ENCODE measurements at places on chromosomes 5 and 9.

DNA sequence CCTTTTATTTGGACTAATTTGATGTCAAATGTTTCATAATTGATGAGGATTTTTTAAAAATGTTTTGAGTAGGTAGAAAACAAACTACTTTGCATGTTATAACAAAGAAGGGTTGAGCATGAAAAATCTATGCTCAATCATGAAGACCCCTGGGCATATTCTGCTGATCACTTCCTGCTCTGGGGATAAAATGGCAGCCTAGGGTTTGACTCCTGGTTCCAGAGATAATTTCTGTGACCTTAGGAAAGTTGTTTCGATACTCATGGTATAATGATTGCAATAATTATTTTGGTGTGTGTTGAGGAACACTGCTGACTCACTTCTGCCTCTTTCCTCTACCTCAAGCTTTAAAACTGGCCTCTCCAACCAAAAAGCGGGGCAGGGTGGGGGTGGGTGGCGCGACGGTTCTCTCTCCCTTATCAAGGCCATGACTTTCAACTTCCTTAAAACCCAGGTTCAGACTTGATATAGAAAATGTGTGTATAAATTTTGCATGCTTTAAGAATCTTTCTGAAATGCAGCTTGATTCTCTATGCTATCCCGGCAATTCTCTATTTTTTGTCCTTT lies 6.0 kb upstream of the PIP5K1B start:
- DNase-seq, result no peak

DNA sequence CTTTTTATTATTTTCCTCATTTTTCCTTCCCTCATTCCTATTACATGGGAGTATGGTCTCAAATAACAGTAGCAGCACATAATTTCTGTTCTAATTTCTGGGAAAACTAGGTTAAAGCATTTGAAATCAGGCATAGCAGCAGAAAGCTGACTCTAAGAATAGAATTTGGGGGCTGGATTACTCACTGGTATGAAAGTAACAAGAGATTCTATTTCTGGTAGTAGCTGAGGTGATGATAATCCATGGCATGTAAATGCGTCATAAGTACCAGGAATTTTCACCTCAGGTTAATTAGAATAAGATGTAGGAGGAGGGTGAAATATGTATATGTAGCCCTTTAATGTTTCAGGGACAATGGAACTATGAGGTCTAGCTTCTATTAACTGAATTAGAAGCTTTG lies 662.0 kb downstream of the PTPRD start:
- DNase-seq, result peak; percentile 97

DNA sequence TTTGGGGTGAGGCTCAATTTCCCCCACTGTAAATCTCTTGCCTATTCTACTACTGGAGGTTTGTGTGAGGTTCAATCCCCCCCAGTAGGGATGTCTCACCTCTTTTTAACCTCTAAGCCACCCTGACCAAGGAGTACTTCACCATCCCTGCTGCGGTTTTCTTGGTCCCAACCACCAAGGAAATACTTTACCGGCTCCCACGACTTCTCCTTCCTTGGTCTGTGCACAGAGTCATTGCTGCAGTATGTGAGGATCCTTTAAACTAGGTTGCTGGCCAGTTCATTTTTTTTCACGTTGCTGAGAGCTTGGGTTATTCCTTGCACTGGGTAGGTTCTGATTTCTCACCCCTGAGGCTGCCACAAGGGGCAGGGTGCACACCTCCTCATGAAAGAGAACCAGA lies 22.5 kb upstream of the HMGCS1 start:
- no peak for DNase-seq

- no peak for DNase-seq
Measured at GRCh38 chr9:76545191-76545590, 86.2 kb downstream of the GCNT1 start.

DNA sequence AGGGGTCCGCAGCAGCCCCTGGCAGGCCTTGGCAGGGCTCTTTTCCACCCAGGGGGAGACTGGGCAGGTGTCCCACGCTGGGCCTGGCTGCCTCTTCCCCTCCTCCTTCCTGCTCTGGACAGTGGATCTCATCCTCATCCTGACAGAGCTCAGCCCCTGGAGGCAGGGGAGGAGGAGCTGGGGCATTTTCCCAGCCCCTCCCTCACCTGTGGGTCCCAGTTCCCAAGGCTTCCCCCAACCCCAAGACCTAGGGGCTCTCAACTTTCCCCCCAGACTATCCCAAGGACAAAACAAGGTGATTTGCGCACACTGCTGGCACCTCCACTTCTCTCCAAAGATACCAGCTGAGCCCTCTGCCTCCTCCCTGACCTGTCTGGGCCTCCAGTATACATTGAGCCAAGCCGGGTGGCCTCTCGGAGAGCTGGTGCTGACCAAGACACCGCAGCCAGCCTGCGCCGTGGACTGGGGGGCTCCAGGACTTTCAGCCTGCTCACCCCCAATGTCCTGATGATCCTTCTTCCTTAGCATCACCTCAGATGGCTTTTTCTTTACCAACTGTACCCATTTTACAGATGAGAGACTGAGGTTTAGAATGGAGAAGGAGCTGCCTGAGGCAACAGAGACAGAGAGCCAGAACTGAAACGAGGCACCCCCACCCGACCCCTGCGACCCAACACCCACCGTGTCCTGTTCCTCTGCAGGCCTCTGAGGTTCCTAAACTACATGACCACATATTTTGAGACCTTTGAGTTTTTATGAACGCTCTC lies 126.6 kb downstream of the BARX1 start:
- DNase-seq, result no peak

GRCh38 chr5:87886164-87886563 lies 382.5 kb downstream of the TMEM161B start:
- DNase-seq, result no peak

Data from fibroblast of skin of right quadriceps (primary cell).